ENCODE measurements at places on chromosomes 4 and X.

GRCh38 chr4:48748949-48749596 is 31.0 kb downstream of the FRYL start:
- no peak for DNase-seq

GRCh38 chr4:82903737-82904136 is 3.2 kb downstream of the THAP9 start:
- no peak for DNase-seq

DNA sequence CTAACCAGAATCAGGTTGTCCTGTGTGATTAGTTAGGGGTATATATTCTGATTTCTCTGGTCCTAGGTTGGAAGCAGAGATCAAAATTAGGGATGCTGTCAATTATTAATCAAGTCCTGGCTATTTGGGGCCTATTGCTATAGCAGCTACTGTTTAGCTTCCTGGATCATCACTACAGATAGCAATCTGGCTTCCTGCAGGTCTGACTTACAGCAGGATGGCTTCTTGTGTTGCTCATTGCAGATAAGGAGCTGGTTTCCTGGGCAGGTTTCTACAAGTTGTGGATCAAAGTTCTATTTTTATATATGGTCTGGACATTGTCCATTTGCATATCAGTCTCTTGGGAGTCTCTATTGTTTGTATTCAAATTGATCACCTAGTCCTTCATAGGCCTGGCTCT is 57.7 kb upstream of the C4orf54 start:
- no peak for DNase-seq

- no peak for DNase-seq
These were observed 460.9 kb downstream of the GABRG1 start for GRCh38 chr4:45663003-45663402.

GRCh38 chr4:85860066-85860740 is 385.3 kb downstream of the ARHGAP24 start:
- DNase-seq: no peak

DNA sequence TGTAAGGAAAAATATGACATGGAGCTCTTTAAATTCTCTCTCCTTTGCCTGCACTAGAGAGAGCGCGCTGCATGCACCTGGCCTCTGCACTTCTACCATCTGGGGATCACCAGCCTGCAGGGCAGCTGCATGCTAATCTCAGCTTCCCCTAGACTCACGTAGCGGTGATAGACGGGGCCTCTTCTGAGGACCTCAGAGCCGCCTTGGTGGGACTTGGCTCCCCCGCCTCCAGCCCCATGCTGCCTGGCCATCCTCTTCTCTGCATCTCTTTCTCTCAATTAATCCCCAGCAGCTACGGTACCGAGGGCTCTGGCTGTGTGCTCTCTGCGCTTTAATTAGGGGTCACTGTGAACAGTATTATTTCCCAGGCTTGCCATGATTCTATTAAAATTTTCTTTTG is 52.8 kb upstream of the PSAPL1 start:
- no peak for DNase-seq

DNA sequence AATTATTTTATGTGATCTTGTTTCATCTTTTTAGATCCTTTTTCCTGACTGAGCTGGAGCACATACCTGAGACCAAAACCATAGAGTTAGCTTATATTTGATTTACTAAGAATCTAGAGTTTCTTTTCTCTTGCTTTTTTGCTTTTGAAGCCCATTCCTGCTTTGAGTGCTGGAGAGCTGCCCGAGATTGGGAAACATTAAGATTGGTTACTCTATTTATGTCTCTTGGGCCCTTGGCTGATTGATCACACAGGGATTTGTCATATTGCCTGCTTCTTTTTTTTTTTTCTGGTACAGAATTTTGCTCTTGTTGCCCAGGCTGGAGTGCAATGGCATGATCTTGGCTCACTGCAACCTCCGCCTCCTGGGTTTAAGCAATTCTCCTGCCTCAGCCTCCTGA is 73.9 kb downstream of the REPS2 start:
- DNase-seq: no peak

GRCh38 chr4:144565527-144566195 is 80.3 kb upstream of the HHIP start:
- no peak for DNase-seq

DNA sequence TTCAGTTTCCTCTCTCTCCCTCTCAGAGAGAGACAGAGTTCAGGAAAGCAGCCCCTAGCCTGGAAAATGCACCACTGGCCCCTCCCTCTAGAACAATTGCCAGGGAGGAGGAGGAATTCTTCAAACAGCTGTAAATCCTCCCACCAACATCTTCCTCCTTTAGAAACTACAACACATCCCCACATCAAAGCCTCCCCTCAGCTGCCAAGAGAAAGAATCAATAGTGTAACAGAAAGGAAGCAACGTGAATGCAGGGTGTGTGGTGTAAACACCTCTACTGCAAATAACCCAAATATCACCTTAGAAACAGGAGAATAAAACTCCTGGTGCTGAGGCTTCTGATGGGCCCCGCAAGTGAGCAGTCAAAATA is 249.9 kb upstream of the GATB start:
- no peak for DNase-seq

DNA sequence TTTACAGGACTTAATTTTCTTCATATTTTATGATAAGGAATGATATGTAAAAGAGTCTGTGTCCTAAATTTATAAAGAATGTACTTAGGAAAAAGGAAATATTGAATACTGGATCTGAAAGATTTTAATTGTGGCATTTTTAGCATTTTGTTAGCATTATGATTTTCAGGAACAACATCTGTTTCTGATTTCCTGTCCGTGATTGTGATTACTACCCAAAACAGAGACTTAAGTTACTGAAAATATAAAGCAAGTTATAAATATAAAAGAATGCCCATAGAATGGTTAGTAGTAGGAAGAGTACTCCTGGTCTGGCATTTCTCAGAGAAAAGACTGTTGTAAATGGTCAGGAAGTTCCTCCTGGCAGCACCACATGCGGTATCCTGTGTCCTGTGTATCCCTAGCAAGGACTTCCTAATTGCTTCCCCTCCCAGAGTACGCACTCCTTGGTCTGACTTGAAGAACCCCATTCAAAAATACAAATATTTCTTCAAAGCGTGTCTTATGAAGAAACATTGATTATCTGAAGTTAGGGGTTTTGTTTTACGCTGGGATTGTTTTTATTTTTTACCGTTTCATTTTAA is 88.9 kb downstream of the RS1 start:
- DNase-seq: no peak

GRCh38 chr4:38111024-38111423 is 150.8 kb downstream of the PTTG2 start:
- DNase-seq: no peak

DNA sequence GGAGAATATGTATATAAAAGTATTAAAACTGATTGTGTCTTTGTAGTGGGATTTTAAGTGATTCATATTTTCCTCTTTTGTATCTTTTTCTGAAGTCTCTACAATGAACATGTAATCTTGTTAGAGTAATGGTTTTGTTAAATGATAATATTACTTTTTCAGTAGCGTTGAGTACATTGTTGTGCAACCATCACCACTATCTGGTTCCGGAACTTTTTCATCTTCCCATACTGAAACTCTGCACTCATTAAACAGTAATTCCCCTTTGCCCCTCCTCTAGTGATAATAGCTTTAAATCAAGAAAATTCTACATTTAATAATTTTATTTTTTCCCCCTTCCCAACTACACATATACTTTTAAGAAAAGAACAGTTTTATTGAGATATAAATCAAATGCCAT is 23.3 kb downstream of the SHROOM3 start:
- no peak for DNase-seq

Data from activated naive CD4-positive, alpha-beta T cell treated with Interleukin-2 at 50 U/mL for 16 hours (primary cell).